ENCODE measurements at places on chromosomes 5 and 9. TPM values are rescaled to one million over a fixed set of nuclear protein-coding genes. Genes with fewer than 3 reads are reported as not detected.

DNA sequence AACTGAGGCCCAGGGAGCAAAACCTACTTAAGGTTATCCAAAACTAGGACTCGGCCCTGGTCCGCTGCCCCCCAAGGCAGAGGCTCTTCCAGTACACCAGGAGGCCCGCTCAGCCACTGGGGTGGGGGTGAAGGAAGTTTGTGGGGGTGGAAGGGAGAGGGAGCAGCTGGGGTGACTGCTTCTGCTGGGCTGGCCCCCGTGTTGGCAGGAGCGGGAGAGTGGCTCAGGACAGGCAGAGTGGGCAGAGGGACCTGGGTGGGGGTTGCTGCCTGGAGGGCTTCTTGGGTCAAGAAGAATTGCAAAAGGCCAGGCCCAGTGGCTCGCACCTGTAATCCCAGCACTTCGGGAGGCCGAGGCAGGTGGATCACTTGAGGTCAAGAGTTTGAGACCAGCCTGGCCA, 8.2 kb upstream of the TRIM14 start:
- H3K27me3 ChIP-seq = no peaks in the 10 kb centered on the region
- H3K4me1 ChIP-seq = no peaks in the 10 kb centered on the region
- no peak overlapping the region for H3K4me3 ChIP-seq
- H3K27ac ChIP-seq = no peak overlapping the region
- DNase-seq = no peak

DNA sequence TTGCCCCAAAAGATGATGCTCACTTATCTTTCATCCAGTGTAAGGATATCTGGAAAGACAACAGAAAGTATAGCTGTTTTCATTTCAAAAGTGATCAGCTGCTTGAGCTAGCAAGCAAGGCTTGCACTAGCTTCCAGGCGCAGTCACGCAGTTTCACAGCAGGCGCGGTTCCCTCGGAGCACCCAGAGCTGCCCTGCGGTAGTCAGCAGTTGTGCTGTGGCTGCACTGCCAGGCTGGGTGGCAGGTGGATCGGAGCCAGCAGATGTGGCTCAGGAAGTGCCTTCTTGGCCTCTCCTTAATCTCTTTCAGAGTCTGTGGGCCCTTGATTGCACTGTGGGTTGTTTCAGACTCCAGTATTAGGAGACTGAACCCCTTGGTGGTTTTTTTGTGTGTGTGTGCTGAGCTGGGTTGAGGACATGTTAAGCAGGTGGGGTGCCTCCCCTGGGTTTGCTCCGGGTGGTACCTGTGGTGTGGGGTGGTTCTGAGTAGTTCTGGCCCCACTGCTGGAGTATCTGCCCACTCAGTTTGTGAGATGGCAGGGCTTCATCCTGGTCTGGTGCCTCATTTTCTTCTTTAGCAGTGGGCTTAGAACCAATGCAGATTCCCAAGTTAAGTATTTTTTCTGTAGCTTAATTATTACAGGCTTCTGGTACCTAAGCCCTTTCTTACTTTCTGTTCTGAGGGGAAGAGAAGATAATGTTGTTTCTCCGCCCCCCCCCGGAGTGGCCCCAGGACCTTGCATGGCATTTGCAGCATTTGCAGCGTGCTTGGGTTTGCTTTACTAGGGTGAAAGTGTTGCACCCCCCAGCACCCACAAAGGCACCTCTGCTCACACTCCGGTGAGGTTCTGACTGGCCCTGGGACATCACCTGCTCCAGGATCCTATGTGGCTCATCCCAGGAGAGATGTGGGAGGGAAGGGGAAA, 16.4 kb downstream of the TENT4A start:
- H3K27ac ChIP-seq = no peak overlapping the region
- DNase-seq = no peak
- no peaks in the 10 kb centered on the region for H3K36me3 ChIP-seq
- H3K4me3 ChIP-seq = no peak overlapping the region
- H3K4me1 ChIP-seq = peaks cover 28% of the 10 kb centered on the region
- H3K27me3 ChIP-seq = no peaks in the 10 kb centered on the region

GRCh38 chr5:141734501-141735229, 52.6 kb upstream of the ARAP3 start:
- H3K36me3 ChIP-seq = no peaks in the 10 kb centered on the region
- no peaks in the 10 kb centered on the region for H3K4me1 ChIP-seq
- no peak overlapping the region for H3K27ac ChIP-seq
- no peak overlapping the region for H3K4me3 ChIP-seq
- peak; percentile 19 for DNase-seq
- no peaks in the 10 kb centered on the region for H3K27me3 ChIP-seq

The OGN gene
- total RNA-seq = 57.7 TPM

The SH3RF2 gene
- total RNA-seq = 0.48 TPM

The C9 gene
- not detected for total RNA-seq

The ZNF474 gene
- 0.95 TPM for total RNA-seq

The C5orf34 gene
- total RNA-seq = 1.3 TPM

Measured in ovary (tissue), 10 donors.